Activated T-cell treated with anti-CD3 and anti-CD28 coated beads, Interleukin-2, amount 50 U/mL, for 4 hours (primary cell): ENCODE measurements at places on chromosomes 2 and 18.
A peak's percentile ranks its signal among the peaks of the same experiment; 100 is the strongest.

- DNase-seq = no peak
These were observed 59.6 kb upstream of the LINC00305 start for GRCh38 chr18:64208516-64208915.

- no peak for DNase-seq
These were observed 382.3 kb downstream of the FIGN start for GRCh38 chr2:163353551-163353950.

DNA sequence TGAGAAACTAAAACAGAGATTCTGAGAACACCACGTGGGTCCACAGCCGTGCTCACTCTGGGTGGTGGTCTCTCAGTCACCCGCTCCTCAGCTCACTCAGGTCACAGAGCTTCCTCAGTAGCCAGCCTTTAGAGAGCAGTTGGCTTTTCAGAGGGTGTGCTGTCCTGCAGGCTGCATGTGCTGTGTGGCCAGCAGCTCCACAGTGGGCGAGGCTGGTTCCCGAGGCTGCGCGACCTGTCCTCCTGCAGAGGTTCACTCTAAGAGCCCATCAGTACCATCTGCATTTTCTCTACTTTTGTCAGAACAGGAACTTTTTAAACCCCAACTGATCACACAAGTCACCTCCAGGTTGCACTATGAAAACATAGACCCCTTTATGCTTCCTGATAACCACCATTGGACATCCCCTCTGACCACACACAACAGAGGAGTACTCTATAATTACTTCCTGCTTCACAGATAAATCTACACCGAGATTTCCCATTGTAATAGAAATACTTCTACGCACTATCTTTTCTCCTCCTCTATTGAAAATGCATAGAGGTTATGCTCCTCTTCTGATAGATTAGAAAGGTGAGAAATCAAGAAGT lies 93.1 kb downstream of the GYPC start:
- no peak for DNase-seq

- no peak for DNase-seq
These were observed 4.8 kb downstream of the PJVK start for GRCh38 chr2:178455947-178456346.

DNA sequence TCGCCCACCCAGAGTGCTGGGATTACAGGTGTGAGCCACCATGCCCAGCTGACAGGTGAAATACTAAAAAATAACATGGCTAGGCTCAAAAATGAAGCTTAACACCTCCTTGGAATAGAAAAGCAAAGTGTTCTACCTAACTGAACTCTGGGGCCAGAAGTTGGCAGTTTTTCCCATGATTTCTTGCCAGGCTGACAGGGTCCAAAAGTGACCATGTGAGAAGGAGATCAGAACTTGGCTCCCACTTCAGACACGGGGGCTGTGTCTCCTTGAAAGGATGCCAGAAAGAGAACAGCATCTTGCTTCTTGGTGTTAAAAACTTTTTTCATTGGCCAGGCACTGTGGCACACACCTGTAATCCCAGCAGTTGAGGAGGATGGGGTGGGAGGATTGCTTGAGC lies 47.0 kb downstream of the BMPR2 start:
- no peak for DNase-seq

- no peak for DNase-seq
These were observed 28.6 kb downstream of the BOD1L2 start for GRCh38 chr18:57175532-57175931.

GRCh38 chr2:73112913-73113854 lies at the start of gene RAB11FIP5:
Gene RAB11FIP5, minus strand, starts transcription at chr2:73112948. Its CDS starts 171 bp downstream, at chr2:73112777.
- peak; percentile 76 for DNase-seq

DNA sequence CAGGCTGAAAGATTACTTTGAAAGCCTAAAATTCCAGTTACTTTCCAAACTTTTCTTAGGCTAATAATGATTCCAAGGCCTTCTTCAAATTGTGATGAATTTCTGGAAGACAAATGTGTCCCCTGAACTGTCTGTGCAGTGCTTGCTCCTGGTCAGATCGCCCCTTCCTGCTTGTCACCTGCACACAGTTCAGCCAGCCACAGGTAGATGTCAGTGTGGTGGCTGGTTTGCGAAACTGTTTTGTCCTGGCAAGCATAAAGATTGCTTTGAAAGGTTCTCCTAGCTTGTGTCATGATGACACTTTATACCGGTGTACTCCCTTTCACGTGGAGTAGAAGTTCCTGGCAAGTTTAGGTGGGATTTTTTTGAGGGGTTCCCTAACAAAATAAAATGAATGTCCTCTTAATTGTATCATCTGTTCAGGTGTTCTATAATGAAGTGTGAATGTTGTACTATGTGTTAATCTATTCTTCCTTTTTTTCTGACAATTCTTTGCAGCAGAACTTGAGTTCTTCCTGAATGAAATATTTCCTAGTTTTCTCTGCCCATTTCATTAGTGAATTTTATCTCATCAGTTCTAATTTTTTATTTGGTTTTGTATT lies 298.8 kb downstream of the ZNF407 start:
- peak; percentile 19 for DNase-seq

DNA sequence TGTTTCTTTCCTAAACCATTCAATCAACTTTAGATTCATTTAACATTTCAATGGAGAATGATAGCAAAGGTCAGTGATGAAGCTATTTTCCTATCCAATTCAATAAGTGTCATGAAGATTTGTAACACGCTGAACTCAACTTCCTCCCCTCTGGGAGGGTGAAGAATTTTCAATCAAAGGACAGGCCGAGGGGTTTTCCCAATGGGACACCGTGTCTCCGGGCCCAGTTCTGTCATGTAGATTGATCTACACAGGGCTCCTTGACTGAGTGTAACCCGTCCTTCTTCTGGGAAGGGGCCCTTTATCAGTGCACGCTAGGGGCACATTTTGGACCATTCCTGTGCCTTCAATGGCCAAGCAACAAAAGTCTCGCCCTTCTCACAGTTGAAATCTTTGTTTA lies 90.1 kb downstream of the KCNE4 start:
- DNase-seq = no peak
